ENCODE measurements at places on chromosomes 7 and 10.

DNA sequence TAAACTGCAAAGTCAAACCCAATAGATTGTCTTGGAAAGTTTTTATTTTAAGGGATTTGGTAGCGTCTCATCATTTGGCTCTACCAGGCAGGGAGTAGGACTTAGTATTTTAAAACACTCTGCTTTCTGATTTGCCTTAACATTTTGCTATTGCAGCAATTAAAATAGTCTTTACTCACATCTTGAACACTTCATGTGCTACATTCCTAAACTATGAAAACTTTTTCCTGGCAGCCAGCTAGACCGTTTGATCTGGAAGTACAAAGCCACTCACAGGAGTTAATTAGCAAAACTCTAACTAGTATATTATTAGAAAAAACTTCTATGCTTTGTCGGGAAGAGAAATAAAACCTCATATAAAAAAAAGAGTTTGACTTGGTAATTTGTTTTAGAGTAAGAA, 111.4 kb downstream of the TFPI2 start:
- DNase-seq: no peak

DNA sequence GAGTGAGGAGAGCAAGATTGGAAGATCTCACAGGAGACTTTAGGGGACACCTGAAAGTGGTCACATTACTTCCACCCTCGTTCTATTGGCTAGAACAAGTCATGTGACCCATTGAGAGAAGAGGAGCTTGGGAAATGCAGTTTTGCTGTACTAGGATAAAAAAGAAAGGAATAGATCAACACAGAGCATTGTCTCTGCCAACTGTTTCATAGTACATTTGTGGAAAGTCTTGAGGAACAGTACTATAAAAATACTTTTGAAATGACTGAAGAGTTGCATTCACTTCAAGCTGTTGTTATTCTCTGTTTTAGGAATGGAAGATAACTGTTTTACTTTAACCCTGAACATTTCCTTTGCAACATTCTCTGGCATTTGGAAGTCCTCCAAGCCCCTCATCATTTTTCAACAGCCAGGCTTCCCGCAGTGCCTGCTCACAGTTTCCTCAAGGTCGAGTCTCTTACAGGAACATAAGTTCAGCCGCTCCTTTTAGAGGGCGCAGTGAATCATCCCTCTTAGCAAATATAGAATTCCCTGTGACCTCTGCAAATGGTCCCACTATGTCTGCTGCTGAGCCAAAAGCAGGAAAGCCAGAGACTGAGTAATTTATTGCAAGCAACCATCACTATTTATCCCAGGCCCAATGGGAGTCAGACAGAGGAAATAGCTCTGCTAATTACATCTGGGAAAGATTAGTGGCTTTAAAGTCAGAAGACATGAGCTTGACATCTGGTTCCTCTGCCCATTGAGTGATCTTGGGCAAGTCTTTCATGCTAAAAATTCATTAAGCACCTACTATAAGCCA, 40.7 kb downstream of the MRPL32 start:
- no peak for DNase-seq

GRCh38 chr7:48139459-48139858, 31.8 kb upstream of the ABCA13 start:
- DNase-seq: no peak

GRCh38 chr10:62473241-62473640, 99.1 kb downstream of the ZNF365 start:
- no peak for DNase-seq

- no peak for DNase-seq
Observed at GRCh38 chr10:4742217-4742616, 83.8 kb upstream of the AKR1E2 start.

DNA sequence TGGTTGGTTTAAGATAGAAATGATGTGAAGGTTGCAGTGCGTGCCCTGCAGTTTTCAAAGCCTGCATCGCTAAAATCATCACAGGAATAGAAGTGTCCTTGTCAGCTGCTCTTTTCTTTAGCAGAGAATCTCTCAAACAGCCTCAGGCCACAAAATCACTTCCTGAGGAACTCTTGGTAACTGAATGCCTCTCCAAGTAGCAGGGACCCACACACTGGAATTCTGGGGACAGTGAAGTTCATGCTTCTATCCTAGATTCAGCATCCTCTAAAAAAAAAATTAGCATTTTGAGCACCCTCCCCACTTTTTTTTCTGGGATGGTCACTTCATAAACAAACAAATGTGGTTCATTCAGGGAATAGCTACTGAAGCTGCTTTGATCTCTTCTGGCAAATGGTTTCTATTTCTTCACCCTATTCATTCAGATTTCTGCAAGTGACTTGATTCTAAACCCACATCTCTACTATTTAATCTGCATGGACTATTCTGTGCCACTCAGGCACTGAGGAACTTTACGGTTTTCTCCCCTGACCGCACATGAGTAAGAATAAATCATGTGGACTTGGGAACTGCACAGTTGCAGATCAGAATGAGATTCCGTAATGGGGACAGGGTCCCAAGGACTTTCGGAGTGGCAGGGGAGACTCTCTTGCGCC, 306.9 kb downstream of the FRMD4A start:
- peak; percentile 82 for DNase-seq

DNA sequence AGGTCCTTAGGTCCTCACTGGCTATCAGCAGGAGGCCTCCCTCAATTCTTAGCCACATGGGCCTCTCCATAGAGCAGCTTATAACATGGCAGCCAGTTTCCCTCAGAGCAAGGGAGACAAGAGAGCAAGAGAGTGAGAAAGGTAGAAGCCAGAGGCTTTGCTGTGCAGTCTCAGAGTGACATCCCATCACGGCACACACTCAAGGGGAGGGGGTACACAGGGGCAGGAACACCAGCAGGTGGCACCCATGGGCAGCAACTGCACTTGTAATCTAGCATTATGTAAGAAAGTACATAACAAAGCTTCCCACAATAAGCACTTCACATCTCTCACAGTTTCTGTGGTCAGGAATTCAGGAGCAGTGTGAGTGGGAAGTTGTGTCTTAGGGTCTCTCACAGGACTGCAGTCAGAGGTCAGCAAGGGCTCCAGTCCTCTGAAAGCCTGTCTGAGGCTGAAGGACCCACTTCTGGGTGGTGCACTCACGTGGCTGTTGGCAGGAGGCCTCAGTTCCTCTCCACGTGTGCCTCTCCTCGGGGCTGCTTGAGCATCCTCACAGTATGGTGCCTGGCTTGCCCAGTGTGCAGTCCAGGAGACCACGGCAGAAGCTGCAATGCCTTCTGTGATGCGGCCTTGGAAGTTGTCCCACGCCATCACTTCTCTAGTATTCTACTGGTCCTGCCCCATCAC, 159.4 kb downstream of the OAT start:
- no peak for DNase-seq

DNA sequence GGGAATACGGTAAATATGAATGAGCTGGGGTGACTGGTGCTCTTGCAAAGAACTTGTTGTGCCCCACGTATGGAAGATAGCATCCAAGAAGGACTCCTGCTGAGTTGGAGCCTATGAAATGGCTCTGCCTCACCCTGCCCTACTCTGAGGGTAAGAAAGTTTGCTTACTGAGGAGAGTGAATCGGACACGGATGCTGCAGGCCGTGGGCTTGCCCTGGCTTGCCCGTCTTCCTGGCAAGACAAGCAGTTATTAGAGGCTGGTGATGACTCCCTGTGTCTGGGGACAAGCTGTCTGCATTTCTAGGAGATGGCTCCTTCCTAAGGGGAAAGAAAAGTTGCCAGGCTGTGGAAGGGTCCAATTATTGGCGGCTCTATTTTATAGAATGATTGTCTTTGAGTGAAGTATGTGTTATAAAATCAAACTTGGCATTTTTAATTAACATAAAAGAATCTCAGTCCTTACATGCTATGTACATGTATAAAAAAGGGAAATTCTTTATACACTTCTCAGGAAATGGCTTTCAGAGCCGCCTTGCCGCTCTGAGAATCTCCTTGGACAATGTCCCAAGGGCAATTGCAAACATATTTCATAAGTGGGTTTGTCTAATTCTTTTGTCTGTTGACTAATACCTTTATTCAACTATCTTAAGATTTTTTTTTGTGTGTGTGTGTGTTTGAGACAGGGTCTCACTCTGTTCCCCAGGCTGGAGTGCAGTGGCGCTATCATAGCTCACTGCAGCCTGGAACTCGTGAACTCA, 64.6 kb downstream of the CYP26A1 start:
- no peak for DNase-seq

DNA sequence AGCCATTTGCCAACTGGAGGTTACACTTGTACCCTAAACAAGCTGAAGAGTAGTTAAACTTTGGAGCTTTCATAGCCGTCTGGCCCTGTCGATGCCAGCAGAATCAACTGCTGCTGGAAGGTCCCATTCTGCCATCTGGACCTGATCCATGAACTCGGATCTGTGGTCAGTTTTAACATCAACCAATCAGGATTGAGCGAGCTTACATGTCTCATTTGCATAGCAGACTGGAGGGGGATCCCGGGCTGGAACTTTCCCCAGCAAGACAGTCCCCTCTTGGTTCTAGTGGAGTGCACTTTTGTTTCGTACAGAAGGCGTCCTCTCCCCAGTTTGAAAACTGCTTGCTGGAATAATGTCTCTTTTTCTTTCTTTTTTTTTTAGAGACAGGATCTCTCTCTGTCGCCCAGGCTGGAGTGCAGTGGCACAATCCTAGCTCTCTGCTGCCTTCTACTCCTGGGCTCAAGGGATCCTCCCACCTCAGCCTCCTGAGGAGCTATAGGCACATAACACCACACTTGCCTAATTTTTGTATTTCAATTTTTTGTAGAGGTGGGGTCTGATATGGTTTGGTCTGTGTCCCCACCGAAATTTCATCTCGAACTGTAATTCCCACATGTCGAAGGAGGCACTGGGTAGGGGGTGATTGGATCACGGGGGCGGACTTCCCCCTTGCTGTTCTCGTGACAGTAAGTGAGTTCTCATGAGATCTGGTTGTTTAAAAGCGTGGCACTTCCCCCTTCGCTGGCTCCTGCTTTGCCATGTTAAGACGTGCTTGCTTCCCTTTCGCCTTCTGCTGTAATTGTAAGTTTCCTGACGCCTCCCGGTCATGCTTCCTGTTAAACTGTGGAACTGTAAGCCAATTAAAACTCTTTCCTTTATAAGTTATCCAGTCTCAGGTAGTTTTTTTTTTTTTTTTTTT, 42.8 kb upstream of the SEPHS1 start:
- no peak for DNase-seq

DNA sequence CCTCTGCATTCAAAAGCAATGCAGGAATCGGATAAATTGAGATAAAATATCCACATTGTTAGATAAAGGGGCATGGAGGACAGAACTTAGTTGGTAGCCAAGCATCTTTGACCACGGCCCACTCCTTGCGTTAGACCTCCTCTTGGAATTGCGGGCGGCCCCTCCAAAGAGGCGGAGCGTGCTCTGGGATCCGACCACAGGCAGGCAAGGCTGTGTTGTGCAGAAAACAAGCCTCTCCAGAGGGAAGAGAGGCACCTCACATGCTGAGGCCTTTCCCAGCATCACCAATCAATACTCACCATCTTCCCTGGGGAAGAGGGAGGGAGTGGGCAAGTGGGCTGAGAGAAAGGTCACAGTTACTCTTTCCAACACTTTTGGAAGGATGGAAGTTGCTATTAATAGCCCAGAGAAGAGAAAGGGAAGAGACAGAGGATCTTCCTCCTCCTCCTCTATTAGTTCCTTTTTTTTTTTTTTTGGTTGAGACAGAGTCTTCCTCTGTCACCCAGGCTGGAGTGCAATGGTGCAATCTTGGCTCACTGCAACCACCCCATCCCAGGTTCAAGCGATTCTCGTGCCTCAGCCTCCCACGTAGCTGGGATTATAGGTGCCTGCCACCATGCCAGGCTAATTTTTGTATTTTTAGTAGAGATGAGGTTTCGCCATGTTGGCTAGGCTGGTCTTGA, 49.7 kb upstream of the NRF1 start:
- DNase-seq: no peak

- DNase-seq: no peak
Observed at GRCh38 chr10:60872451-60872850, 71.5 kb downstream of the RHOBTB1 start.

DNA sequence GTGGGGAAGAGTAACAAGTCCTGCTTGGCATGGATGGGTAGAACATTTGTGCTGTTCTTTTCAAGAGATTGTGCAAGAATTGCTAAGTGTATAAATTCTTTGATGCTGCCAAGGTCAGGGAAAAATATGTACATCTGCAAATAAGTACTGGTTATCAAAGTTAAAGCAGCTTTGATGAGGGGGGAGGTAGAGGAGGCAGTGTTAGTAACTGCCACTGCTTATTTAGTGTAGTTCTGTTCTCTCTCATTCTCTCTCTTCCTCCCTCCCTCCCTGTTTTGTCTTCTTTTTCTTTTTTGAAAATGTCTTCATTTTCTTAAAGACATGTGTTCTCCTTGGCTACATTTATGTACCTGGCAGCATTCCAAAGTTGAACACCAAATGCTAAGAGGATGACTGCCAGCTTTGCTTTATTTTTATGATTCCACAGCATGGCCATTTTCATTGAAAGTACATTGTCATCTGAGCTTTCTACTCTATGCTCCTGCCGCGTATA, 18.6 kb downstream of the CACNB2 start:
- no peak for DNase-seq
